ENCODE measurements at places on chromosomes 7 and 10.

DNA sequence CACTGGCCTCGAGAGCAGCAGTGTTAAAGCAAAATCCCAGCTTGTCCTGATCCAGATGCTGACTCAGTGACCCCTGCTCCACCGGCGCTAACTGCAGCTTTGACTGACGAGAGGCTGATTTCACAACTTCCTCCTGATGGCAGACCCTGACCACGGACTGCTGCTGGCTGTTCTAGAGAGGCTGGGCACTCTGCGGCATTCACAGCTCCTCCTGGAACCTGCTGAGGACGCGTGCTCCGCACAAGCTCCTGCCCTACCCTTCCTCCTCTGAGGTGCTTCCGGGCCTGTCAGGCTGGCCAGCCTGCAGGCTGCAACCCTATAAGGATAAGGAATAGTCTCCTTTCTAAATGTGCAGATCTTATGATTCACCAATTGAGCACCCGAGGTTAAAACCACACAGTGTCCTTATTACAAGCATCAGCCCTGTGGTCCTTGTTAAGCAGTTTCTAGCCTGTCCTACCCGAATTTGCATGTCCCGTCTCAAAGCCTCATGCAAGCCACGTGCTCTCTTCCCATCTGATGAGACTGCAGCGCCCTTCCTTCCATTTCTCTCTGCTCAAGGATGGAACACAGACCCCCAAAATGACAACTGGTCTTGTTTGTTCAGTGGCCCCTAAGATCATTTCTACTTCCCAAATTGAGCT lies 35.5 kb upstream of the NCAPG2 start:
- no peak overlapping the region for H3K4me3 ChIP-seq
- H3K36me3 ChIP-seq: peaks cover 13% of the 10 kb centered on the region
- H3K27ac ChIP-seq: no peak overlapping the region
- DNase-seq: no peak

DNA sequence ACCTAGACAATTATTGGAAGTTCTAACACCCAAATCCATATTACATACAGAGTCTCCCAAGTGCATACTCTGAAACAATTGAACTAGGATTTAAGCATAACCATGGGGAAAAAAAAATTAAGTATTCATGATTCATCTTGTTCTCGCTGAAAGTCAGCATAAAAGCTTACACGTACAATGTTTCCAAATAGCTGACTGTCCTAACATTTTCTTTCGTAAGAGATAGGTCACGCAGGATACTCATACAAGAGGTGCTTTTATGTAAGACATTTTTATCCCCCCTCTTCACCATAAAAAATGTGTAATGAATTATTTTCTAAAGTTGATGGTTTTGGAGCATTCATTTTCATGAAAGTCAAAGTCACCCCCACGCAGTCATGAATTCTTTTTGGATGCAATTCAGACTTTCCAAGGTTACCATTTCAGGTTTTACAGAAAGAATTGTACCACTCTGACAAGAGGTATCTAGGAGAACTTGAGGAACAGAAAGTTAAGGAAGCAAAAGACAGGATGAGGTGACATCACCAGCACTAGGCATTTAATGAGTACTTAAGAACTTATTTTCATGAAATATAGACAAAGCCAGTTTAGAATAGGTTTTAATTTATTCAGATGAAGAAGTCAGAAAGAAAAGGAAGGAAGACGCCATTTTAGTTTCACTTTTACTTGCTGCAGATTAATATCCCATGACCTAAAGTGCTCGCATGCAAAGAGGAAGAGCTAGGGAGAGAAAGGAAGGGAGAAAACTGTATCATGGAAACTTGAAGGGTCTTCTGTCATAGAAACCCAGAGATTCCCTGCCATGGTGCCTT lies 55.8 kb downstream of the TMEM26 start:
- no peak overlapping the region for H3K27ac ChIP-seq
- H3K4me1 ChIP-seq: no peaks in the 10 kb centered on the region
- H3K4me3 ChIP-seq: no peak overlapping the region

DNA sequence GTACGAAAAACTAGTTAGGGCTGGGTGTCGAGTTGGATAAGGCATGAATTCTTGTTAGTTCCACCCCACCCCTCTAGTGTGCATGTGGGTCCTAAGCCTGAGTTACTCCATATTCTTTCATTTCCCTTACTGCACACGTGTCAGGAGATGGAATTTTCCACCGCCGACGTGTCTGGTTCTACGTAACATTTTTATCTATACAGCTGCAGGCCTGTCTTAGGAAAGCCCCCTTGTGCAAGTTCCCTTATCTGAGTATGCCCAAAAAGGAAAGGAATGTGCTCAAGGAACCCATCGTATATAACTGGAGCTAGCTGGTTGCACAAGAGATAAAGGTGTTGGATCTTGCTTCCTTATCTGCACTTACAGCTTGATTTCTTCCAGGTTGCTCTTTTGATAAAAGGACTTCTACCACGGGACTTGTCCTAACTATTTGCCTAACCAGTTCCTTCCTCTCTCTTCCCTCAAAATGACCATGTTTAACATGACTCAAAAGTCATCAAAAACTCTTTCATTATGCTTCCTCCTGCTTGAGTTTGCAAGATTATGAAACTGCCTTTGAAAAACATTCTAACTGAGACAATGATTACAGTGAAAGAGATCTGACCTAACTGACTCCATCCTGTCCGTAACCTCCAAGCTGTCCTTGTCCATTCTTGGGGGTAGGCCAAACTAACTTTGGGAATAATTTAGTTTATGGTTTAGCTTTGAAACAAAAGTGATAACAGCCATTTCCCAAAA lies 181.4 kb downstream of the AKR1D1 start:
- H3K4me3 ChIP-seq: no peak overlapping the region
- no peak overlapping the region for H3K27ac ChIP-seq
- no peak for DNase-seq
- H3K36me3 ChIP-seq: no peaks in the 10 kb centered on the region
- H3K27me3 ChIP-seq: no peaks in the 10 kb centered on the region

DNA sequence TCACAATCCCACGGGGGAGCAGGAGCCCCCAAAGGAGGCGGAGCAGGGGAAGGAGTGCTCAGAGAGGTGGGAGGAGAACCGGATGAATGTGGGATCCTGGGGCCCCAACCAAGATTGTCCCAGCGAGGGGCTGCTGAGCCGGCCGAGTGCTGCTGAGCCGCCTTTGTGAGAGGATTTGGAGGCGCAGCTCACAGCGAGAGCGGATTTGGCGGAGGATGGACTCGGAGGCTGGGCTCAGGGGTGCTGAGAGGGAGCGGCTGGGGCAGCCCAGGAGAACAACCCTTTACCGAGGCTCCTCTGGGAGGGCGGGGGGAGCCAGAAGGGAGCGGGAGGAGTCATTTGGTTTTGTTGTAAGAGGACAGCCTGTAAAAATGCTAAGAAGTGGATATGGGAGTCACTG lies 23.0 kb downstream of the GHRHR start:
- peaks cover 1% of the 10 kb centered on the region for H3K27me3 ChIP-seq
- DNase-seq: no peak
- H3K4me3 ChIP-seq: no peak overlapping the region
- no peaks in the 10 kb centered on the region for H3K36me3 ChIP-seq

DNA sequence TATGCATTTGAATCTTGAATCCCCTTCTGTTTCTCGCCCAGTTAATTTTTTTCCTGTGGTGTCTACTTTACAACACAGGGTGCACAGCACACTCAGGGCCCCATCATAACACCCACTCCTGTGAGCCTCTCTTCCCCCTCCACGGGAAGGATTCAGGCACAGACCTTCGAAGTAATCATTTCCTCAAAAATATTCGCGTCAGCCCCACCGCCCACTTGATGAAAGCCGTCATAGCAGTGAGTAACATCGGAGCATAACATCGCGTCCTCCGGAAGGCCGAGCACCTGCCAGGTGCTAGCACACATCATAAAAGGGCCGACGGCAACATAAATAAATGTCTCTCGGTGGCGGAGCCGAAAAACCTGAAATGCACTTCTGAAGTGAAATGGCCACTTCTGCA lies 201.7 kb upstream of the ADARB2 start:
- no peak overlapping the region for H3K27ac ChIP-seq
- H3K36me3 ChIP-seq: no peaks in the 10 kb centered on the region
- H3K27me3 ChIP-seq: no peaks in the 10 kb centered on the region

GRCh38 chr7:35752742-35753141 lies 48.1 kb upstream of the SEPTIN7 start:
- no peak overlapping the region for H3K4me3 ChIP-seq
- H3K36me3 ChIP-seq: no peaks in the 10 kb centered on the region
- no peaks in the 10 kb centered on the region for H3K27me3 ChIP-seq
- no peak for DNase-seq
- H3K27ac ChIP-seq: no peak overlapping the region
- no peaks in the 10 kb centered on the region for H3K4me1 ChIP-seq

DNA sequence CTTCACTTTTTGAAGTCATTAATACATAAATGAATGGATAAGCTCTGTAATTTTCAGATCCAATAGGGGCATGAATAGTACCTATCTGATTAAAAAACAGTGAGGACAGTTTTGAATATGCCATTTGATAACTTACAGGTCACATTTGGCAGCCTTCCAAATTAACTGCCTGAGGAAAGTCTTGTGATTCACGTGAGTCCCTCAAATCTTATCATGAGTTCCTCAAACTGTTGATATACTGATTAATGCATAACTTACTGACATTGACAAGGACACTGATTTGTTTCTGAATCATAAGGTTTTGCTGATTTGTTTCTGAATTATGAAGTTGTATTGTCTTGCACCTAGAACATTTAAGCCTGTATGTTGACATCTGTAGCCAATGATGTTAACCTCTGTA lies 55.1 kb downstream of the ANKMY2 start:
- DNase-seq: no peak
- no peaks in the 10 kb centered on the region for H3K27me3 ChIP-seq
- no peak overlapping the region for H3K27ac ChIP-seq

GRCh38 chr7:121023194-121023593 lies 34.7 kb downstream of the CPED1 start:
- H3K27me3 ChIP-seq: no peaks in the 10 kb centered on the region
- DNase-seq: no peak
- H3K27ac ChIP-seq: no peak overlapping the region
- no peaks in the 10 kb centered on the region for H3K4me1 ChIP-seq
- no peaks in the 10 kb centered on the region for H3K36me3 ChIP-seq

GRCh38 chr7:37421861-37422500 lies 26.7 kb downstream of the ELMO1 start:
- no peaks in the 10 kb centered on the region for H3K27me3 ChIP-seq
- H3K27ac ChIP-seq: no peak overlapping the region
- H3K4me3 ChIP-seq: no peak overlapping the region
- DNase-seq: no peak

DNA sequence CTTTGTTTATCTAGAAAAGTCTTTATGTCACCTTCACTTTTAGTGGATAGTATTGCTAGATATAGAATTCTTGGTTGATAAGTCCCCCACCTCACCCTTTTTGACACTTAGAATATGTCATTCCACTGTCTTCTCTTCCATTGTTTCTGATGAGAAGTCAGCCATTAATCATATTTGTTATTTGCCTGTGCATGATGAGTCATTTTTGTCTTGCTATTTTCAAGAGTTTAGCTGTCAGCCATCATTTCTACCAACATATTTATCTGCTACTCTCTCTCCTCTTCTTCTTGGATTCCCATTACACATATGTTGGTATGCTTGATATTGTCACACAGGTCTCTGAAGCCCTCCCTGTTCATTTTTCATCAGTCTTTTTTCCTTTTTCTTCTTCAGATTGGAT lies 160.8 kb upstream of the TCF7L2 start:
- no peak overlapping the region for H3K27ac ChIP-seq
- H3K27me3 ChIP-seq: no peaks in the 10 kb centered on the region
- H3K4me1 ChIP-seq: no peaks in the 10 kb centered on the region
- H3K4me3 ChIP-seq: no peak overlapping the region

- H3K4me1 ChIP-seq: no peaks in the 10 kb centered on the region
- no peak for DNase-seq
Measured at GRCh38 chr7:152121432-152121831, 96.0 kb downstream of the GALNT11 start.

DNA sequence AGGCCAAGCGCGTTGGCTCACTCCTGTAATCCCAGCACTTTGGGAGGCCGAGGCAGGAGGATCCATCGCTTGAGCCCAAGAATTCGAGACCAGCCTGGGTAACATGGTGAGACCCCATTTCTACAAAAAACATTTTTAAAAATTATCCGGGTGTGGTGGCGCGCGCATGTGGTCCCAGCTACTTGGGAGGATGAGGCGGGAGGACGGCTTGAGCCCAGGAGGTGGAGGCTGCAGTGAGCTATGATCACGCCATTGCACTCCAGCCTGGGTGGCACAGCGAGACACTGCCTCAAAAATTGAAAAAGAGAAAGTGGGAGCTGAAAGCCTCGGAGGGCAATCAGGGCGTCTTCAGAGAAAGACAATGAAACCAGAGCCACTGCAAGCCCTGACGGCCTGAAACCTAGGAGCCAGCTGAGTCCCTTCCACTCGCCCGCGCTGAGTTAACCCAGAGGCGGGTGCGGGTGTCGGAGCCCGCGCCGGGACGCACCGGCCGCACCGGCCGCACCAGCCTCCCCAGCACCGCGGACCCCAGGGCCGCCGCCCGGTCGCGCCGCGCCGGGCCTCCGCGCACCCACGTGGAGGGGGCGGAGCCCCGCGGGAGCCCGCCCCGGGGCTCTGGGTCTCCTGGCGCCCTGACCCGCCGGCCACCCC lies 22.4 kb downstream of the ZFAND2A start:
- H3K27me3 ChIP-seq: no peaks in the 10 kb centered on the region
- peak overlapping the region; percentile 83 for H3K4me3 ChIP-seq
- H3K27ac ChIP-seq: peak overlapping the region; percentile 46
- no peaks in the 10 kb centered on the region for H3K4me1 ChIP-seq

DNA sequence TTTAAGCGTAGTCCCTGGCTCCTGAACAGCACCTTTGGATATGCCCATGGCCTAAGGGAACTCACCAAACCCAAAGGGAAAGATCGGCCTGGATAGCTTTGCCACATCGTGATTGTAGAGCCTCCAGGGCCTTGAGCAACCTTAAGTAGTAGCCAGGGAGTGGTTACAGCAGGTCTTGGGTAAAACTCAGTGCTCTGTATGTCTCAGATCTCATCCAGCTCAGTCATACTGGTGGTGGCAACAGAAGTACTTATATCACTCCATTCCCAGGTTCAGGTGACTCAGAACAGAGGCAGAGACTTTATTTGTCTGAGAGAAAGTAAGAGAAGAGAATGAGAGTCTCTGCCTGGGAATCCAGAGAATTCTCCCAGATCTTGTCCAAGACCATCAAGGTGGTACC lies 39.1 kb upstream of the AASS start:
- no peak overlapping the region for H3K4me3 ChIP-seq
- no peak overlapping the region for H3K27ac ChIP-seq
- DNase-seq: no peak
- no peaks in the 10 kb centered on the region for H3K36me3 ChIP-seq

- no peak overlapping the region for H3K27ac ChIP-seq
- H3K4me3 ChIP-seq: no peak overlapping the region
- no peaks in the 10 kb centered on the region for H3K27me3 ChIP-seq
Measured at GRCh38 chr10:34191406-34191805, 623.7 kb downstream of the PARD3 start.

GRCh38 chr10:59090817-59091622 lies 85.4 kb upstream of the PHYHIPL start:
- DNase-seq: no peak
- H3K4me1 ChIP-seq: no peaks in the 10 kb centered on the region
- H3K36me3 ChIP-seq: no peaks in the 10 kb centered on the region
- no peak overlapping the region for H3K4me3 ChIP-seq
- no peaks in the 10 kb centered on the region for H3K27me3 ChIP-seq

Measured in GM12878 (cell line).